Stimulated activated CD4-positive, alpha-beta T cell treated with anti-CD3 and anti-CD28 coated beads, Interleukin-15, amount 100 ng/mL, for 24 hours (primary cell): ENCODE measurements at places on chromosomes 1 and 21.

GRCh38 chr1:240652549-240652948, 40.6 kb upstream of the GREM2 start:
- no peak for DNase-seq

- DNase-seq = no peak
Observed at GRCh38 chr1:24353292-24353891, 34.2 kb downstream of the GRHL3 start.

DNA sequence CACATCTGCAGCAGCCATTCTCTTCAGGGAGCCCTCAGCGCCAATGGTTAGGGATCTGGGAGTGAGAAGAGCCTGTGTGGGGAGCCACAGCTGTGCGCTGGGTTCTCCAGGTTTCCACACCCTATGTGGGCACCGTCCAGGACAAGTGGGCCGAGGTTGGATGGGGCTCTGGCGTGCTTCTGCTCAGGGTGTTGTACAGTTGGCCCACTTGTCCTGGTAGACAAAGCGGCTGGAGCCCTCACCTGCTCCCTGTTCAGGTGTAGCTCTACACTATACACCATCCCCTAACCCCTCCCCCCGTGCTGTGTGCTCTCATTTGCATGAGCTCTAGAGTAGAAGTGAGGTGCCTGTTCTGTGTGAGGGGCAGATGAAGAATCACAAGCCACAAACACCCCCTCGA, 12.2 kb downstream of the SH3BP5L start:
- no peak for DNase-seq

DNA sequence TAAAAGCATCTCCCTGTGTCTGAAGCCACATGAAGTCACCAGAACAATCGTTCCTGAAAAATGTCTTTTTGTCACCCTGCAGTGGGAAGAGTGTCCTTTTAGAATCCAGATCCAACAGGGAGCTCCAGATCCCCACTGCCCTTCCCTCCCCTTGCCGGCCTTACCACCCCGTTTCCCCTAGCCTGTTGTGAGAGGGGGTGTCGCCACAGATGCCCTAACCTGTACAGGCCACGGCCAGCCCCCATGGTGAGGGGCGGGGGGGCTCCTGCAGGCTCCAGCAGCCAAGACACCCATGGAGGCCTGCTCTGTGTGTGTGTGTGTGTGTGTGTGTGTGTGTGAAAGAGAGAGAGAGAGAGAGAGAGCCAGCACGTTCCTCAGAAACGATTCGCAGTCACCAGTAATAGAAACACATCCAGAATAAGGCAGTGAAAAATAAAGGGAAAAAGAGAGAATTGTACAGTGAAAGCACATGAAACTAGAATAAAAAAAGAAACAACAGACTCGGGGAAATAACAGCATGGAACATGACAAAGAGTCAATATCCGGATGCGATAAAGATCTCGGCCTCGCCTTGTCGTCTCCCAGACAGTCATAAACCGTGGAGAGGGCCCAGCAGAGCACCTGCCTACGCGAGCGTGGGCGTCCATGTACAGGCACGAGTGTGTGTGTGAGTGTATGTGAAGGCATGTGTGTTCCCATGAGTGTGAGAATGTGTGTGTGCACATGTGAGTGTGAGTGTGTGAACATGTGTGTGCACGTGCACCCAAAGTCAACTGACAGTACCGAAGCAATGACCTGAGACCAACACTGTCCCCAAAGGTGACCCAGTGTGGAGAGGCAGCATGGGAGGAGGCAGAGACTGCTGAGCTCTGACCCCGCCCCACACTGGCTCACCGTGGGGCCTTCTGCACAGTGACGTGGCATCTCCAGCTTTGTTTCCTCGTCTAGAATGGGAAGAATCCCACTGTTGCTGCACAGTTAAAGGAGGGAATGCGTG, 303.8 kb downstream of the NPHP4 start:
- no peak for DNase-seq

DNA sequence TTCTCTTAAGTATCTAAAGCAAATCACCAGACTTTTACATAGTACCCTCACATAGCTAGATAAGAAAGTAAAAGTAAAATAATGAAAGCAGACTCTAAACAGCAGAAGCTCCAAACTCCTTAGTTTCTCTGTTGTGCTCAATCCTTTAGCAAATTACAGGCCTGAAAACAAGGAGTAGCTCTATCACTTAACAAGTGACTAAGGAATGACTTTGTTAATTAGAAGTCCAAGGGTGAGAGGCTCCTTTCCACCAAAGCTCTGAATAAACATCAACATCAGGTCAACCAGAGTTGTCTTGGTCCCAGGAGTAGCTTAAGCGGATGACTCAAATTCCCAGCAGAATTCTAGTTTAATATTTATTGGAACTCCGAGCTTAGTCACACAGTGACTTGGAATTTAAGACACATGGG, 5.9 kb downstream of the NRIP1 start:
- DNase-seq = no peak
